NCI-H1436 treated with DMSO at 0.1 percent for 48 hours (cell line): ENCODE measurements at places on chromosomes 13 and 19.

GRCh38 chr19:49129238-49129583 is 9.9 kb downstream of the PPFIA3 start:
- DNase-seq = no peak

DNA sequence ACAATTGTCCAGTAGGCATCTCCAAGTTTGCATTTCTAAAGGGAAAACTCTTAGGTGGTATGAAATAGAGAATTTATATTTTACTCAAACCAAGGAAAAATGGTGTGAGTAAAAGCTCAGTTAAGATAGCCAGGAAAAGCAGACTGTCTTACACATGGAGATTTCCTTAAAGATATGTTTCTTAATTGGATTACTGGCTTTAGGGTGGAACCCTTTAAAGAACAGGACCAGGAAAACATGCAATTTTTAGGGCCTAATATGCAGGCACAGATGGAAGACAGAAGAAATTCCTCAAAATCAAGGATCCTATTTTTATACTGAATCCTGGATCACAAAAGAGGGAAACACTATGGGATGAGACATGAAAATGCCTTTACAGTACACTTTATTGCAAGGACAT is 100.3 kb upstream of the PCDH17 start:
- no peak for DNase-seq

DNA sequence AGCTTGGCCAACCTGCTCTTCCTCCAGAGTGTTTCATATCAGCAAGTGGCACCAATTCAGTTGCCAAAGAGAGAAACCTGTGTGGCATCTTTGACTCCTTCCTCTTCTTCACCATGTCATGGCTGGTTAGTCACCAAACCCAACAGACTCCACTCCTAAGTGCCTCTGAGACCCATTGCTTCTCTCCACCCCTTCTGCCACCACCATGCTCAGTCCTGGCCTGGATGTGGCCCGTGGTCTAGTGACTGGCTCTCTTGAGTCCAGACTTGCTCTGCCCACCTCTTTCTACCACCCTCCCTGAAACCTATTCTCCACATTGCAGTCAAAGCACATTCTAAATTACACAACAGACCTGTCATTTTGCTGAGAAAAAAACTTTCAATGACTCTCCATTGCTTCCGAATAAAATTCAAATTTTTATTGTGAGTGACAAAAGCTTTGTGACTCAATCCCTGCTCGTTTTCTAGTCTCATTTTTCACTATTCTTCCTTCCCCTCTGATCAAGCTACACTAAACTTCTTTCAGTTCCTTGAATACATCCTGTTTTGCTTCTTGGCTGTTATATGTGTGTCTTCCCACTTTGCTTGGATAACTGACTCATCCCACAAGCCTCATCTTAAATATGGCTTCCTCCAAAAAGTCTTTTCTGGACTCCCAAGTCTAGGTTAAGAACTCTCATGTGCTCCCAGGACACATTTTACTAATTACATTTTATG is 12.0 kb upstream of the TNFSF11 start:
- no peak for DNase-seq

GRCh38 chr13:109389456-109389855 is 396.9 kb downstream of the IRS2 start:
- DNase-seq = no peak

GRCh38 chr19:4368128-4368820 is 24.9 kb downstream of the MPND start:
- no peak for DNase-seq

DNA sequence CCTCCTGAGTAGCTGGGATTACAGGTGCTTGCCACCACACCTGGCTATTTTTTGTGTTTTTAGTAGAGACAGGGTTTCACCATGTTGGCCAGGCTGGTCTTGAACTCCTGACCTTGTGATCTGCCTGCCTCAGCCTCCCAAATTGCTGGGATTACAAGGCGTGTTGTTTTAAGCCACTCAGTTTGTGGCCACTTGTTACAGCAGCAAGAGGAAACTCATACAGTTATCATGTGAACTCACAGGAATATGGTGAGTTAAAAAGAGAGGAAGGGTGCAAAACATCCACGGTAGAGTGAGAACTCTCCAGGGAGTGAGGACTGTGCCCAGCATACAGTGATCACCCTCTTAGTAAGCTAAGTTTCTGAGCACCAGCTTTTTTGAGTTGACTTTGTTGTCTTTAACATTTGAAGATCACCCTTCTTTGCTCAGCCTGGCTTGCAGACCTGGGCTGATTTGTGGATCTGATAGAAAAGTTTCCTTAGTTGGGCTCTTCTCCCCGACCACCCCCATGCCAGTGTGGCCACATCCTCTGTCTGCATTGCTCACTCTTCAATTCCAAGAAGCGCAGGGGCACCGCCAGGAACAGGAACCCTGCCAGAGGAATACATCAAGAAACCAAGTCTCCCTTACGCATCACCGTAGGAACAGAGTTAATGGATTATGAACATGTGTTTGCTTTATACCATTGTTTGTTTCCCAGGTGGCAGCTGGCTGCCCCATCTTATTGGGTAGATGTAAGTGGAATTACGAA is 16.0 kb downstream of the ALOX5AP start:
- no peak for DNase-seq

GRCh38 chr13:45778882-45779281 is 72.7 kb downstream of the SIAH3 start:
- no peak for DNase-seq

- no peak for DNase-seq
These were observed 2363.8 kb downstream of the PCDH9 start for GRCh38 chr13:64866331-64866730.

- no peak for DNase-seq
These were observed 677.6 kb downstream of the UQCRFS1 start for GRCh38 chr19:28535352-28535775.

GRCh38 chr13:93628136-93628797 is 401.7 kb downstream of the GPC6 start:
- DNase-seq = no peak

DNA sequence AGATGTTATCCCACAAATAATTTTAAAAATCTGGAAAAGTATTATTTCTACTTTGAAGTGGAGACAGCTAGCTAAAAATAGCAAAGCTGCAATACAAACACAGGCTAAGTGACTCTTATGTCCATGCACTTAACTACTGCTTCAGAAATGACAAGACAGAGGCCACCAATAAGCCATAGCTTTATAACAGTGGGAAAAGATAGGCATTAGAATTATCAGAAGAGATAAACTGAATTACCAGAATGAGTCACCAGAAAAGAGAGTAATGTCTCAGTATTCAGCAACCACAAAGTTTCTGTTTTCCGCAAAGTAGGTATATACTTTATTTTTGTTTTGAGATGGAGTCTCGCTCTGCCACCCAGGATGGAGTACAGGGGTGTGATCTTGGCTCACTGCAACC is 17.1 kb downstream of the CLN5 start:
- no peak for DNase-seq

- DNase-seq = no peak
These were observed 13.7 kb downstream of the LILRA1 start for GRCh38 chr19:54606891-54607784.

- no peak for DNase-seq
These were observed 84.4 kb downstream of the GADD45B start for GRCh38 chr19:2560369-2560768.

- no peak for DNase-seq
These were observed 62.4 kb upstream of the C1QTNF9 start for GRCh38 chr13:24247016-24247415.

DNA sequence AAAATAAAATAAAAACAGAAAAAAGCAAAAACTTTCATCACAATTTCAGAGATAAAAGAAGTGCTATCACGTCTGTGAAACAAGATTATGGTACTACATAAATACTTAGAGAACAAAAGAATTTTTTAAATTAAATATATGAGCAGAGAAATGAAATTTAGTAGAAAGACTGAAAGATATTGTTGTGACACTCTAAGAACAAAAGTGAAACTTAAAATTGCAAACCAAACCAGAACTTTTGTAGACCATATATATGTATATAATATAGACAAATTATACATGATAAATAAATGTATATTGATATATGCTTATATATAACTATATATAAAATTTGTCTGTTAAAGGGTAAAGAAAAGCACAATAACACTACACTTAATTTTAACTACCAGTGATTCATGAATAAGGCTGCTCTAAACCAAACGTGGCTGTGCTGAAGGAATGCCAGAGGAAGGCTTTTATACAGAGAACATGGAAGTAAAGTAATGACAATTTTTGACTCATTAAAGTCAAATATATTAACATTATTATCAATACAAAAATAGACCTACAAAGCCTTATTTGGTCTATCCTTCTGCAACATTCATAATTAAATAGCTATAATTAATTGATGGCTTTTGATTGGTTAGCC is 1516.7 kb upstream of the PCDH20 start:
- DNase-seq = no peak

- DNase-seq = no peak
These were observed 345.8 kb downstream of the RBM26 start for GRCh38 chr13:79060216-79060615.

DNA sequence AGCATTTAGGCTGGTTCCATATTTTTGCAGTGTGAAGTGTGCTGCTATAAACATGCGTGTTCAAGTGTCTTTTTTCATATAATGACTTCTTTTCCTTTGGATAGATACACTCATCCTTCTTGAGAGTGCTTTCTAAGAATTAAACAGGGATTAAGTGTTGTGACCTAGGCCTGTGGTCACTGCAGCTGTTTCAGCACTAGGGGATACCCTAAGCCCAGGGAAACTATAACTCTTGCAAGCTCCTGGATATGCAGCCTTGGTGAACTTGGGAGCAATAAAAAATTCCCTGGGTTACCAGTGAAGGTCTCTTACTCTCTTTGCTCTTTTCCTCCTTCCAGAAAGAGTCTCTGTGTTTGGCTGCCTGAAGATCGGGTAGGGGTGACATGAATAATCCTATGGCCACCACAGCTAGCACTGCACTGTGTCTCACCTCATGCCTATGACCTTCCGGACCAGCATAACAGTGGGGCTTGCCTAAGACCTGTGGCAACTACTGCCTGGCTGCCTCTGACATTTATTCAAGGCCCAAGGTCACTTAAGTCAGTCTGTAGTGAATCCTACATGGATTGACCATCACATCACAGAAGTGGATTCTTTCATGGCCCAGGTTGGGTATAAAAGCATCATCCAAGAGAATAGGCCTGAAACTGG is 799.7 kb downstream of the DACH1 start:
- no peak for DNase-seq
